ENCODE measurements at places on chromosomes 6 and 20. TPM values are rescaled to one million over a fixed set of nuclear protein-coding genes. Genes with fewer than 3 reads are reported as not detected.
A peak's percentile ranks its signal among the peaks of the same experiment; 100 is the strongest.

DNA sequence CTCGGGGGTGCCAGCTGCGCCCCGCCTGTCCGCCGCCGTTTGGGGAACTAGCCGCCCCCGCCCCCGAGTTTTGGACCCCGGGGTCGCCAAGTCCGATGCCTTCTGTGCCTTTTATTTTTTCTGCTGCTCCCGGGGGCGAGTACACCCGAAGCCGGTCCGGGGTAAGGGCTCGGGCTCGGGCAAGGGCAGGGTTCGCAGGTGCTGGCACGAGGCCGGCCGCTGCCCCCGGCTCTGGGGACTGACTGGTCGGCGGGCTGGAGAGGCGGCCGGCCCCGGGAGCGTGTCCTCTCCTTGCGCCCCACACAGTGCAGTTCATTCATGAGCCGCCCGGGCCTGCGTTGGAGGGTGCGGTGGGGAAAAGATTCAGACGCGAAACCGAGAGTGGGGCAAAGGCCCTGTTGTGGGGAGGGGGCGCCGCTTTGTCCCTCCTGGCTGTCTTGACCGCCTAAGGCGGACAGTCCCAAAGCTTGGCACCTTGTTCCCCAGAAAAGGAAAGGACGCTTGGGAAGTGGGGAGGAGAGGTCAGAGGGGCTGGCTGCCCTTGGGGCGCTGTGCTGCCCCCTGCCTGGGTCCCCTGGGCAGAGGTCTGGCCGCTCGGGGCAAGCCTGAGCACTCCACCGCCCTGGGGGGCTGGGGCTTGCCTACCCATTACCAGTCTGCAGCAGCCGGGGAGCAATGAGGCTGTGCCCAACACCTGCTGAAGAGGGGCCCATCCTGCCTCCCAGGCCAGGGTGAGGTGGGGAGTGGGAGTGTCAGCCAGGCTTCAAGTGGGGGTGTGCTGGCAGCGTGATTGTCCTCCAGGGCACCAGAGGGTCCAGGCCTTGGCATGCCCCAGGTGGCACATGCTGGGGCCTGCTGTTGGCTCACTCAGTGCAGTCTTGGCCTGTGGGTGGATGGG is 915 bp downstream of the TMEM63B start:
- H3K4me1 ChIP-seq = peaks cover 38% of the 10 kb centered on the region
- peak; percentile 41 for DNase-seq
- H3K36me3 ChIP-seq = peaks cover 13% of the 10 kb centered on the region
- H3K27me3 ChIP-seq = no peaks in the 10 kb centered on the region
- no peak overlapping the region for H3K27ac ChIP-seq
- H3K4me3 ChIP-seq = peak overlapping the region; percentile 82

DNA sequence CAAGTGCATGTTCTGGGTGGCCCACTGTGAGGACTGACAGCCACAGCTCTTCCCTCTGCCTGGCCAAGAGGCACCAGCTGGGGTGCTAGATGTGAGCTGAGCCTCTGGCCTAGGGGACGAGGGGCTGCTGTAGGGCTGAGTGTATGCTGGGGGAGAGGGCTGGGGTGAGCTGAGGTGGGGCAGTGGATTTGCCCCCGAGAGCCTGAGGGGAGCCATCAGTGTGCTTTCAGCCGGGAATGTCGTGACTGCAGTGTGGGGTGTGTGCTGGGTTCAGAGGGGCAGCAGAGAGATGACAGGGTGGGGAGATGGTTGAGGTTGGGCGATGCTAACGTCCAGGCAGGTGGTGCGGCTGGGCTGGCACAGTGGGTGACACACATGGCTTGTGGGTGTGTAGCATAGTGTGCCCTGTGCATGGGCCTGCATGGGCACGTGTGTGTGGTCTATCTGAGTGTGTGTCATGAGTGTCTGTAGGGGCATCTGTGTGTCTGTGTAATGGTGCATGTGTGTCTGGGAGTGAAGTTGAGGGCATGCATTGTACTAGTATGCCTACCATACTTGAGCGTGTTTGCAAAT is 46.0 kb upstream of the BLCAP start:
- no peak overlapping the region for H3K4me3 ChIP-seq
- DNase-seq = no peak
- H3K27me3 ChIP-seq = peaks cover 27% of the 10 kb centered on the region
- H3K4me1 ChIP-seq = no peaks in the 10 kb centered on the region
- no peaks in the 10 kb centered on the region for H3K36me3 ChIP-seq

GRCh38 chr6:154112181-154112809 is 73.3 kb downstream of the OPRM1 start:
- DNase-seq = no peak
- no peak overlapping the region for H3K4me3 ChIP-seq
- H3K27ac ChIP-seq = no peak overlapping the region
- H3K4me1 ChIP-seq = no peaks in the 10 kb centered on the region
- H3K36me3 ChIP-seq = no peaks in the 10 kb centered on the region
- H3K27me3 ChIP-seq = peaks cover 6% of the 10 kb centered on the region

GRCh38 chr6:11999246-11999645 is 12.9 kb upstream of the HIVEP1 start:
- H3K4me1 ChIP-seq = peaks cover 17% of the 10 kb centered on the region
- no peak overlapping the region for H3K27ac ChIP-seq
- no peak for DNase-seq
- H3K4me3 ChIP-seq = no peak overlapping the region
- no peaks in the 10 kb centered on the region for H3K36me3 ChIP-seq

DNA sequence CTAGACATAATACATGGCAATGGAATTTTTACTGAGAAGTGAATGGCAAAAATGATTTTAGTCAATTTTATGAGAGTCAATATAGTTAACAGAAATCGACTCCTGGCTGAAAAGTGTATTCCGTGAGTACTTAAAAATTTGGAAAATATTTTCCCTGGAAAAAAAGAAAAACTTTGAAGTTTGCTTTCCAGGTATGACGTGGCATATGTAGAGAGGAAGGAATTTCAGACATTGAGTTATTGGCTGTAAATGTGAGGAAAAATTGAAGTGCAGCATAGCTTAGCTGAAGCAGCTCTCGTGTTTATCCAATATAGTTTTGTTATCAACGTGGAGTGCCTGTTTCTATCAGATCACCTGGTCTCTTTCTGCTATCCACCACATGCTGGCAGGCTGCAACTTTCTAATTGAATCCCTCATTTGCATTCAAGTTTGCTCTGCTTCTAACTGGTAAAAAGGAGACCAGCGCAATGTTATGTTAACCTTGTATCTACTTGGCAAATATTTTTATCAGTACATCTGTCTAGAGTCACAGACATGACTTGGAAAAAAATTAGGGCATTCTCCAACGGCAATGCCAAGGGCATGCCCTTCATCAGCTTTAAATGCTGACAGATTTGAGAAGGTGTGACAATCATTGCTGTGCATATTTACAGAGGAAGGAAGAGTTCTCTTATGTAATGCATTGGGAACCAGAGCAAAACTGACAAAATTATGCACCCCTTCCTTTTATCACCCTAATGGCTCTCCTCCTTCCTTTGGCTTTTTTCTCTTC is 1102.8 kb upstream of the FLRT3 start:
- H3K27me3 ChIP-seq = no peaks in the 10 kb centered on the region
- no peaks in the 10 kb centered on the region for H3K4me1 ChIP-seq

DNA sequence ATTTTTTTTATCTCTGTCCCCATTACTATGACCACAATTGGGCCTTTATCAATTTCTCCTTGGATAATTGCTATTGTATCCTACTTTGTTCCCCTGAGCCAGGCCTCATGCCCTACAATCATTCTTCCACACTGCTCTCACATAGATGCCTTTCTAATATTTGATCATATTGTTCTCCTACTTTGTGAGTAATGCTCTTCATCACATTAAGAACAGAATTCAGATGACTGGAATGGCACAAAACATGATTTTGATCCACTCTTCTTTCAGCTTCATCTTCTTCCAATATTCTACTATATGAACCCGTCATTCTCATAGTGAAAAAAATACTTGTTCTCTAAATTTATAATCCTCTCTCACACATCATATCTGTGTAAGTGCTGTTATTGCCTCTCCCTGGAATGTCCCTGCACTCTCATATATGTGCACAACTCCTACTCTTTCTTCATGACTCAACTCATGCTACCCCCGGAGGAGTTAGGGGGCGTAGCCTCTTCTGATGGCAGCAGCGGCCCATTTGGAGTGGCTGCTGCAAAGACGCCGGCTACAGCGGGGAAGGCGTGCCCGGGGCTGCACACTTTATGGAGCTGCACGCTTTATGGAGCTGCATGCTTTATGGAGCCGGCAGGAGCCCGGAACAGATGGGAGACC is 25.3 kb upstream of the HACE1 start:
- no peak overlapping the region for H3K27ac ChIP-seq
- DNase-seq = peak; percentile 19

DNA sequence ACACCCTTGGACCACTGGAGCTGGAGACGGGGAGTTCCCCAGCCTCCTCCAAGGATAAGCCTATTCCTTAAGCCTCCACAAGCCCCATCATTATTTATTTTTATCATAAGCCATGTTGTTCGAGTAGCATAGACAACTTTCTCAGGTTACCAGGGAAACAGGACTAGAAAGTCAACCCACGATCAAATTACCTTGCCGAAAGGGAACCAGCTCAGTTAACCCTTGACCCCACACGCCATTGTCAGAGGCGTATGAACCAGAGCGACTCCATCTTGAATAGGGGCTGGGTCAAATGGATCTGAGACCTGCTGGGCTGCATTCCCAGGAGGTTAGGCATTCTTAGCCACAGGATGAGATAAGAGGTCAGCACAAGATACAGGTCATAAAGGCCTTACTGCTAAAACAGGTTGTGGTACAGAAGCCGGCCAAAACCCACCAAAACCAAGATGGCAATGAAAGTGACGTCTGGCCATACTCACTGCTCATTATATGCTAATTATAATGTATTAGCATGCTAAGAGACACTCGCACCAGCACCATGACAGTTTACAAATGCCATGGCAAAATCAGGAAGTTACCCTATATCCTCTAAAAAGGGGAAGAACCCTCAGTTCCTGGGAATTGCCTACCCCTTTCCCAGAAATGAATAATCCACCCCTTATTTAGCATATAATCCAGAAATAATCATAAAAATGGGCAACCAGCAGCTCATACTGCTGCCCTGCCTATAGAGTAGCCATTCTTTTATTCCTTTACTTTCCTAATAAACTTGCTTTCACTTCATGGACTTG is 22.4 kb downstream of the SYNJ2 start:
- DNase-seq = no peak
- no peaks in the 10 kb centered on the region for H3K27me3 ChIP-seq
- no peak overlapping the region for H3K27ac ChIP-seq
- no peak overlapping the region for H3K4me3 ChIP-seq

DNA sequence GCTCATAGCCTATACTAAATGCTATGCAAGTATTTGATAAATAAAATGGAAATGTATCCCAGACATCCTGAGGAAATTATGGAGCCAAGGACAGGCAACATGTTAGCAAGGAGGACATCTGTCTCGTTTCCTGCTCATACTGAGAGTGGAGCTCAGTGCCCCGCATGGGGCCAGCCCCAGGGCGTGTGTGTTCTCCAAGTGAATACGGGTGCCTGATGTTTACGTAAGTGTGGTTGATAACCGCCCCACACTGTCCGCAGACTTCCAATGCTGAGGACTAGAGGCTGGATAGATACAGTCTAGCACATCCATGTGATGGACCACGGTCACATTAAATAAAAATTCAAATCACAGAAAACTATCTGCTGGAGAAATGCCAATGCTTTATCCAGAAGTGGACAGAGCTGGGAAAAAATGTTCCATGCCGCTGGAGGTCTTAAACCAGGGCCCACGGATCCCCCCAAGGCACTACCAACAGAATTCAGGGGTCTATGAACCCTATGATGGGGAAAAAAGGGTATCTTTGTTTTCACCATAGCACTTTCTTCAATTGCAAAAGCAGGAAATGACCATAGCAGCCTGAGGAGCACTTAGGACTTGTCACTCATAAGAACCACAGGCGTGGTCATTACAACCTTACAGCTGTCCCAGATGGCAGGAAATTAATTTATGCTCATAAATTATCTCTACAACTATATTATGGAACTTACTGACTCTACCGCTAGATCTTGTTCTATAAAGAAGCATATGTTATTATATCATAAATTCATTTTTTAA is 24.9 kb downstream of the TGM2 start:
- H3K27me3 ChIP-seq = no peaks in the 10 kb centered on the region
- no peaks in the 10 kb centered on the region for H3K36me3 ChIP-seq
- no peak overlapping the region for H3K27ac ChIP-seq
- no peaks in the 10 kb centered on the region for H3K4me1 ChIP-seq
- DNase-seq = no peak
- H3K4me3 ChIP-seq = no peak overlapping the region

The RAB44 gene
- total RNA-seq = 0.05 TPM

The ADGB gene
- not detected for total RNA-seq

The SLC17A1 gene
- 0.09 TPM for total RNA-seq

The RAET1L gene
- total RNA-seq = not detected

All from activated CD4-positive, alpha-beta T cell treated with anti-CD3 and anti-CD28 coated beads for 36 hours (primary cell).